ENCODE measurements at places on chromosomes 5 and 9.

DNA sequence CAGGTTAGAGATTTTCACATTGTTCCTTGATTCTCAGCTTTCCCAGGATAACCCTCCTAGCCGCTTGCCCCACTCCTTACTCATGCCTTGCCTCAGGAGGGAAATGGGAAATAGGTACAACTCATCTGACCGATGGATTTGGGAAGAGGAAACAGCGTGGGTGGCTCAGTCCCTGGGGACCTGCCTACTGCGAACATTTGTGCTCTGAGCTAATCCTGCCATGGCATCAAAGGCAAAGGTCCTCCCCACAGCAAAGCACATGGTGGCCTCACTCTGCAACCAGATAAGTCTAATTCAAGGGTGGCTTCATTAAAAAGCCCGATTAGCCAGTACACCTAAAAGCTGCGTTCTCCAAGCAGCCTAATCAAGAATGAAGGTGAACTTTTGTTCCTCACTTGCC, 82.4 kb upstream of the ADRA1B start:
- DNase-seq, result no peak

DNA sequence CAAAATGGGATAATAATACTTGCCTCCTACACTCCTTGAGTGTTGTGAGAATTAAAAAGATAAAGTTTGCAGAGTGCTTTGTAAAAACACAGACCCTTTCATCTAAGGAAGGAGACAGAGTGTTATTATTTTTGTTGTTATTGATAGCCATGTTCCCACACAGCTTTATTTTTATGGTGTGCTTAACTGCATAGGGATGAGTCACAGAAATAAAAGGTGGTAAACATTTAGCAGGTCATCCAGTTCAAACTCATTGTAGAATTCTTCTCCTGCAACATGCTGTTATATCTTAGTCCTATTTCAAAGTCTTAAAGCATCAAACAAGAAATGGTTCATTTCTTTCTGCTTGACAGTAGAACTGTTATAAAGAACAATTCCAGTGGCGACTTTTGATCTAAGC, 367.5 kb upstream of the ACTBL2 start:
- no peak for DNase-seq

DNA sequence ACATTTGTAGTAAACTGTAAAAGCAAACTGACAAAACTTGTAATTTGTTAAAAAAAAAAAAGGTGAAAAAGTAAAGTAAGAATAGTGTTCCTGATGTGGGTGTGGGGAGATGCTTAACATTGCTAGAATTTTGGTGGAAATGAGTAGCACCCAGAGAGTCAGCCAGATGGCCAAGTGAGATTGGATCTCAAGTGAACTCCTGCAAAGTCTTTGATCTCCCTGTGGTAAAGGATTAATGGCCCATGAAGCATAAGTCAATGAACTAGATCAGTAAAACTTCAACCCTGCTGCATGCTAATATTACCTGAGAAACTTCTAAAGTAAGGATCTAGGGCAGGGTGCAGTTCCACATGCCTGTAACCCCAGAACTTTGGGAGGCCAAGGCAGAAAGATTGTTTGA, 19.0 kb upstream of the FAM169A start:
- no peak for DNase-seq

- no peak for DNase-seq
Measured at GRCh38 chr9:135210676-135211523, 123.4 kb downstream of the OLFM1 start.

GRCh38 chr5:159212657-159213462, 3.5 kb upstream of the RNF145 start:
- no peak for DNase-seq

DNA sequence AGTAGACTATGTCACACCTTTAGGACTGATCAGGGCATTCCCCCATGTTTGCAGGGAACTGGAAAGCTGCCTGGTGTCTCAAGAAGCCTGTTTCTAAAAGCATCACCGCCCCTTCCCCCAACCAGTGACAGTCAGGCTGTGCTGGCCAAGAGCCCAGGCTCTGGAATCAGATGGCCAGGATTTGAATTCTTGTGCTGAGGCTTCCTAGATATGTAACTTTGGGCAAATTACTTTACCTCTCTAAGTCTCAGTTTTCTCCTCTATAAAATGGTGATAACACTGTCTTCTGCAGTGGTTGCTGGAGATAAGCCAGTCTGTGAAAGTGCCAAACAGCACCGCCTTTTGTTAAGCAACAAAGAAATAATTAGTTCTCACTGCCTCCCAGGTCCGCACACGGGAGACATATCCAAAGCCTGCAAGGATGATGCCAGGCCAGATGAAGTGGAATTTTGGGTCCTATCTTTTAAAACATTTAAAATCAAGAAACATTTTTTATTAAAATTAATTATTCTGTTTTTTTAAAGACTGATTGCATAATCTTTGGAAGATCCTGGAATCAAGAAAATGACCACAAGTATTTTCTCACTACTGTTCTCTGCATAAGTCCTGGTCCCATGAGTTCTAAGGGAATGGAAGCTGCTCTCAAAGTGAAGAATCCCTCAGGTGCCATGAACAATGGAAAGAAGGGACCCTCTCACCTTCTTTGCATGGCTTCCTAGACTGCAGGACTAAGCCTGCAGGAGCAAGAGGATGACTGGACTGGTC, 13.9 kb downstream of the SLC31A2 start:
- DNase-seq, result no peak

- DNase-seq, result no peak
Measured at GRCh38 chr5:94928891-94929290, 310.4 kb downstream of the SLF1 start.

DNA sequence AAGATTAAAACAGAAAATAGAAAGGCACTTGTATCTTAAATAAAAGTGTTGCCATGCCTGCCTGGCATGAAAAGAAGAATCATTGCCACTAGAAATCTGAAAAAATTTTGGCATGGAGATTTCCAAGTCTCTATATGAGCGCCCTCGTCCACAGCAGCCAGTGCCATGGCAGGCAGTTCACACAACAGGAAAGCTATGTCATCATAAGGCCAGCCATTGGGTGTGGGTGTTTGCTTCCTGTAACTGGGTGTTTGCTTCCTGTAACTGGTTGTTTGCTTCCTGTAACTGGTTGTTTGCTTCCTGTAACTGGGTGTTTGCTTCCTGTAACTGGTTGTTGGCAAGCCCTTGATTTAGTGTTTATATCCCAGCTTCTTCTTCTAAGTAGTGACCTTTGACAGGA, 446.7 kb downstream of the IRX1 start:
- DNase-seq, result peak; percentile 26

GRCh38 chr5:59416026-59416425, 477.5 kb downstream of the PDE4D start:
- no peak for DNase-seq

- no peak for DNase-seq
Measured at GRCh38 chr9:94819161-94819687, 92.7 kb downstream of the AOPEP start.

- DNase-seq, result no peak
Measured at GRCh38 chr9:110031511-110032173, 176.3 kb downstream of the C9orf152 start.

- no peak for DNase-seq
Measured at GRCh38 chr5:95177456-95177855, 107.4 kb downstream of the MCTP1 start.

DNA sequence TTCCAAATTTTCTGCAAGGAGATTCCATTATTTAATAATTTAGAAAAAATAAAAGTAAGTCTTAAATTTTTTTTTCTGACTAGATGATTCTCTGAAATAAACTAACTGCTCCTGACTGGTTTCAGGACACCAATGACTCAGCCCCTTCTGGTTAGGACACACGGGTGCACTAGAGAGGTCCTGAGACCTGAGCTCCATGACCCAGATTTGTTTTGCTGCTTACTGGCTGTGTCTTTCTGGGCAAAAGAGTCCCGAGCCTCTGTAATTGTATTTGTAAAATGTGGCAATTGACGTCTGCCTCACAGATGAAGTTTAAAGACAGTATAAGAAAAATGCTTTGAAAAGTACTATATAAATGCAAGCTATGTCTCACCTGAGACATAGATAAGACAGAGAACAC, 89.1 kb downstream of the SLC24A2 start:
- no peak for DNase-seq

GRCh38 chr5:56514245-56514644, 281.1 kb upstream of the ANKRD55 start:
- no peak for DNase-seq

GRCh38 chr5:67659288-67659687, 462.7 kb upstream of the CD180 start:
- no peak for DNase-seq

GRCh38 chr9:36118706-36119105, 17.8 kb upstream of the GLIPR2 start:
- no peak for DNase-seq

DNA sequence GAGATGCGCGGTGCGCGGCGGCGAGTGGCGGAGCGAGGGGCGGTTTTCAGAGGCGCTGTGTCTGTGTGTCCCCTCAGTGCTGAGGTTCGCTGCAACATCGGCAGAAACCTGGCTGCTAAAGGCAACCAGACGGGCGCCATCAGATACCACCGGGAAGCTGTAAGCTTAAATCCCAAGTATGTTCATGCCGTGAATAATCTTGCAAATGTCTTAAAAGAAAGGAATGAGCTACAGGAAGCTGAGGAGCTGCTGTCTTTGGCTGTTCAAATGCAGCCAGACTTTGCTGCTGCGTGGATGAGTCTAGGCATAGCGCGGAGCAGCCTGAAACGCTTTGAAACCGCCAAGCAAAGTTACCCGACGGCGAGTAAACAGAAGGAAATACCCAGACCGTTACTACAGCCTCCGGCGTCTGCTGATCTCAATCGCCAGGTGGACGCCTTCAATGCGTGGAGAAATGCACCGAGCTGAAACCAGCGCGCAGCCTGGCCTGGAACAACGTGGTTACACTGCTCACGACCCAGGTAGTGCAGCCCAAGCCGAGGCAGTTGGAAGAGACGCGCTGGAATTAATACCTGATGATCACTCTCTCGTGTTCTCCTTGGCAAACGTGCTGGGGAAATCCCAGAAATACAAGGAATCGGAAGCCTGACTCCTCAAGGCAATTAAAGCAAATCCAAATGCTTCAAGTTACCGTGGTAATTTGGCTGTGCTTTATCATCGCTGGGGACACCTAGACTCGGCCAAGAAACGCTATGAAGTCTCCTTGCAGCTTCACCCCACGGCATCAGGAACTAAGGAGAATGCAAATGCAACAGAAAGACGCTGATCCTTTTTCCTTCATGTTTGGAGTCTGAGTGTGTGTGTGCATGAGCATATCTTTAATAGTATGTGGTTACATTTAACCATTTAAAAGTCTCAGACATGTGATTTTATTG, 15.9 kb downstream of the OR2V1 start:
- DNase-seq, result no peak

GRCh38 chr5:170341545-170341944, 44.0 kb upstream of the LCP2 start:
- no peak for DNase-seq

DNA sequence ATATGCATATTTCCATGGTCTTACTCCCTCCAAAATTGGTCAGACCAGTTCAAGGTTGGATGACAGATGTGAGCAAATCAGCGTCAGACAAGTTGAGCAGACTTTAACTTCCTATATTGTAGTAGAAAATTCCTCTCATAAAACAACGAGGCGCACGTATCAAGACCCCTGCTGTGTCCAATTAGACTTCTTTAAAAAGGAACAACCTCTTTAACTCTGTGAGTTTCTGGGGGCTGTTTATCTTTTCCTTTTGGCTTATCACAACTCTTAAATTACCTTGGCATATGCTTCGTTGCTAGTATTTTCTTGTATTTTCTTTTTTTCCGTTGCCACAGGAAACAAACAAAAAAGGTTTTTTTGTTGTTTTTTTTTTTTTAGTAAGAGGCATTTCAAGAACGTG, 398.2 kb upstream of the WWC1 start:
- no peak for DNase-seq

GRCh38 chr9:20353931-20354652, 268.2 kb downstream of the MLLT3 start:
- no peak for DNase-seq

DNA sequence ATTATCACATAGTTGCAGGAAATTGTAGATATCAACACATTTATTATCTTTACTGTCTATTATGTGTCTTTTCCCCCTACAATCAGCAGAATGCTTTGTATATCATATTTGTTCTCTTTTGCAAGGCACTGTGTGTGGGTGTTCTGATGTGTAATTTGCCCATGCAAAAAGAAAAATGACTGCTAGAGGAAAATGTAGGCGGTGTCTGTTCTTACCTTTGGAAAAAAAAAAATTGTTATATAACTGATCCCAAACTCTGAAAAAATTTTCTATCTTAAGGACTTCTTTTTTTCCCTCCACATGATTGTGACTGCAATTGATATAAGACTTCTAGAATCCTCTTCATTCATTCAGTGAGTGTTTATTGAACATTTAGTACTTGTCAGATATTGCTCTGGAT, 24.5 kb downstream of the MRPS30 start:
- DNase-seq, result no peak

GRCh38 chr5:66713998-66714397, 117.8 kb downstream of the MAST4 start:
- no peak for DNase-seq

GRCh38 chr9:74333384-74334032, 163.6 kb upstream of the RORB start:
- no peak for DNase-seq

DNA sequence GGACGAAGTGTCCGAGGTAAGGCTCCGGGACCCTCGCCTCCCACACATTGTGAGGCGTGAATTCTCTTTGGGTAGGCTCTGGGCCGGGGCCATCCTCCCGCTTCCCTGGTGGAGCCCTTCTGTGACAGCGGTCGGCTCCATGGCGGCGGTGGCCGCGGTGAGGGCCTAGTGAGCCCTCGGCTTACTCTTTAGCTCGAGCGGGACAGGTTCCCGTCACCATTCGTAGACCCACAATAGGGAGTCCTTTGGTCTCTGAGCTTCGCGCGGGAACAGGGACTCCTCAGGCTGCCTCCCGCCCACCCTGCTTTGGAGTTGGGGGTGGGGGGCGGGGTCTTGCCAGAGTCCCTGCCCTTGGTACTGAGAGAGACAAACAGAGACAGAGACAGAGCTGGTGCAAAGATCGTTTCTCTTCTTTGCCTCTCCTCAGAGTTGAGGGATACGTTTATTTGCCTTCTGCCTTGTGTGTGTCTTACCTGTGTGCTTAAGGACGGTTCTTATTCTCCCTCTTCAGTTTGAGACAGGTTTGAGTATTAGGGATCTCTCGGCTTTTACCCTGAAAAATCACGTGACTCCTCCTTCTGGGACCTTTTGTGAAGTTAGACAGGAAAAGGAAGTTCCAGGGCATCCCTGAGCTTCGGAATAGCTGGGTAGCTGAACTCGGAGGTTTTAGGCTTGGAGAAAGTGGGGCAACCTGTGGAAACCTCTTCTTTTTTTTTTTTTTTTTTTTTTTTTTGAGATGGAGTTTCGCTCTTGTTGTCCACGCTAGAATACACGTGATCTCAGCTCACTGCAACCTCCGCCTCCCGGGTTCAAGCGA, 833 bp downstream of the ANKHD1 start:
- peak; percentile 59 for DNase-seq
